Activated CD4-positive, alpha-beta memory T cell treated with anti-CD3 and anti-CD28 coated beads, Interleukin-2, amount 10 ng/mL, durations not matched to agents 7 days and 5 days (primary cell): ENCODE measurements at places on chromosomes 3 and 15.

GRCh38 chr3:40191850-40192448 lies 117.6 kb upstream of the EIF1B start:
- peak; percentile 58 for DNase-seq

DNA sequence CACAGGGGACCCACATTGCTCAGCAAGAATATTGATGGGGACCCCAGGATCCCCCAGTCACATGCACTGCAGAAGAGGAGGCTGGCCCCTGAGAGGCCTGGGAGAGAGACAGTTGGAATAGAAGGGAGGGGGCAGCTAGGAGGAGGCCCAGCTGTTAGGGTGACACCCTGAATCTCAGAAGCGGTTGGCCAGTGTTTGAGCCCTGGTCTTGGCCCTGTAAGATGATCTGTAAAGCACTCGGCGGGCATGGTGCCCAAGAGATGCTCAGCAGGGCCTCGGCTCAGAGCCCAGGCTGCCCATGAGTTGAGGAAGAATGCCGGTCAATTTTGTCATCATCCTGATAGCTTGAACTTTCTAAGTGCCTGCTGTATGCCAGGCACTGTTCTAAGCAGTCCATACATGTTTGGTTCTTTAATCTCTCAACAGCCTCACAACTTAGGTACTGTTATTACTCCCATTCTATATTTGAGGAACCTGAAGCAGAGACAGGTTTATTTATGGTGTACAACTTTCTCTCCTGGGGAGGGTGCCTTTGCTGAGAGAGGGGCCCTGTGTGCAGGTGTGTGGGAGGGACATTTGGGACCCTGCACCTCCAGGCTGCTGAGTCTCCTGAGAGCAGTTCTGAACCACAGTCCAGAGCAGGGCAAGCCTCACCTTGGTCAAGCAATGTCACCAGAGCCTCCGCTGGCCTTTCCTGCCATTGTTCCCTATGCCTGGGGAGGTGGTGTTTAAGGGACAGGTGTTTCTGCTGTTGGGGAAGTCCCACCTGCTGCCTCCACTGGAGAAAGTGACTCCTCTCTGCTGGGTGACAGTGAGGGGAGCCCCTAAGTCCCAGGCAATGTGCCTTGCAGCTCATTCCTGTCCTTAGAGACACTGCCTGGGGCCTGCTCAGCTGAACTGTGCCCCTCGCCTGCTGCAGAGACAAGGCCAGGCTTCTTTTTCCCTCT lies 26.0 kb downstream of the SLC6A6 start:
- no peak for DNase-seq

DNA sequence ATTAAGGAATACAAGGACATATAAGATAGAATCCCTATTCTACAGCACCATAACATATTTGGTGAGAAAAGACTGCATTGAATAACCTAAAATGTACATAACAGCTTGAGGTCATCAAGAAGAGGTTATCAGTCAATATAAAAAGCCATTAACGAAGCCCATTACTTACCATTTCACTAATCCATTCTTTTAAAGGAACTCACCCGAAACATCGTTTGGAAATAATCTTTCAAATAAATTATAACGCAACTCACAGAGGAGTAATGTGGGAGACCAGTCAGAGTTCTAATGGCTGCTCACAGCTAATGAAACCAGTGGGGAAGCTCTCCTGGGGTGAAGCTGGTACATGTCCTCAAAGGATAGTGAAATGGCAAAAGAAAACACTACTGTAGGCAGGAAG lies 188.4 kb downstream of the TBC1D5 start:
- no peak for DNase-seq

DNA sequence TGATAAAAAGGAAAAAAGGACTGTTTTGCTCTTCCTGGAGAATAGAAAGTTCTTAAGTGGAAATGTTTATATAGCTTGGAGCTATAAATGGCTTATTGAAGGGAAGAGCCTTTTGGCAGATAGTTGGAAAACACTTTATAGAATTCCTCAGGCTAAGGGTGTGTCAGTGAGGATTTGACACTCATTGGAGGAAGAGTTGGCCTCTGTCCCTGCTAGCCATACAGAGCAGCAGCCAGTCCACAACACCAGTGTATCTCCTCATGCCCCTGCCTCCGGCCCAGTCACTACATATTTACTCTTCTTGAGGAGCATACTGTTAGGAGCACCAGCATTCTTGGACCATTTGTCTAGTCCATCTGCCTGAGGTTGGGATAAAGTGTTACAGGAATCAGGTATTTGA lies 36.2 kb downstream of the KLHL18 start:
- DNase-seq = no peak

- DNase-seq = no peak
Measured at GRCh38 chr15:94704421-94704820, 473.1 kb downstream of the MCTP2 start.

DNA sequence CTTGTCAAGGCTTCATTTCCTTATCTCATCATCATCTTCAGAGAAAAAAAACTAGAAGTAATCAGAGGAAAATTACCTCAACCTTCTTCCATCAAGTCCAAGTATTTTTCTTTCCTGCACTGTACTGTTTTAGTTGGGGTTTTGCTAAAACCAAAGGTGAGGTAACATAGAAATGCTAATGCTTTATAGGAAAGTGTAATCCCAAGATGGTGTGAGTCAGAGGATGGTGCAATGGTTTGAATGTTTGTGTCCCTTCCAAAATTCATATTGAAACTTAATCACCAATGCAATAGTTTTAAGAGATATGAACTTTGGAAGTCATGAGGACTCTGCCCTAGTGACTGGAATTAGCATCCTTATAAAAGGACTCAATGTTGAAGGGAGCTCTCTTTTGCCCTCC lies 79.5 kb downstream of the KBTBD8 start:
- no peak for DNase-seq

- no peak for DNase-seq
Measured at GRCh38 chr3:139674571-139675260, 3.1 kb downstream of the NMNAT3 start.
